ENCODE measurements at places on chromosomes 12 and 14.

- DNase-seq, result no peak
Observed at GRCh38 chr12:13253966-13254760, 57.6 kb downstream of the EMP1 start.

GRCh38 chr12:49342066-49342913 is 4.4 kb upstream of the DNAJC22 start:
- peak; percentile 91 for DNase-seq

- no peak for DNase-seq
Observed at GRCh38 chr12:27303139-27304111, 29.2 kb upstream of the BMAL2 start.

DNA sequence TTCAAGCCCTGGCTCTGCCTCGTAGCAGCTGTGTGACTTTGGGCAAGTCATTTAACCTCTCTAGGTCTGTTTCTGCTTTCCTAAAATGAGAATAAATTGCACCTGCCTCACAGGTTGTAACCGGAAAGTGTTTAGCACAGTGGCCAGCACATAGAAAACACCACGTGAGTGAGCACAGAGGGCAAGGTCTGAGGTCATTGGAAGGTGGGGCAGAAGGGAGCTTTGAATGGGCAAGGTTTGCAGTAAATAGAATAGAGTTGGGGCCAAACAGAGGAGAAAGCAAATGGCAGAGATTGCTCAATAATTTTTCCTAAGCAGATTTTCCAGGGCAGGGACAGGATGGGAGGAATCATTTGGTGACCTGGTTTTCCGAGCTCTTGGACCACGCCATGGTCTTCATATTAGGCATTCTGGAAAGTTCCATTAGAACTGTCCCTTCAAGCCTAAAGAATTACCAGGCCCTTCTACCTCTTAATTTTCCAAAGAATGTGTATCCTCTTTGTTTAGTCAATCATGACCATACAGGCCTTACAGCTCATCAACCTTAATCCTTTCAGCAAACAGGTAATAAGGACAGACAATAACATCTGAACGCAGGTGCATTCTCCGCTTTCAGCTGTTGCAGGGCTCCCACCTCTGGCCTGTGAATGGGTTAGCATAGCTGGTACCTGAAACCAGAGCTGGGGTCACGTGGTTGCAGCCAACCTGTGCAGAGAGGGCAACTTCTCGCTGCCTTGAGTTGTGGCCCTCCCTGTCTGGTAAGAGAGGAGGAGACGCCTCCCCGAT is 53.8 kb downstream of the VWF start:
- DNase-seq, result no peak

- DNase-seq, result no peak
Observed at GRCh38 chr14:44620121-44621019, 113.3 kb upstream of the FSCB start.

DNA sequence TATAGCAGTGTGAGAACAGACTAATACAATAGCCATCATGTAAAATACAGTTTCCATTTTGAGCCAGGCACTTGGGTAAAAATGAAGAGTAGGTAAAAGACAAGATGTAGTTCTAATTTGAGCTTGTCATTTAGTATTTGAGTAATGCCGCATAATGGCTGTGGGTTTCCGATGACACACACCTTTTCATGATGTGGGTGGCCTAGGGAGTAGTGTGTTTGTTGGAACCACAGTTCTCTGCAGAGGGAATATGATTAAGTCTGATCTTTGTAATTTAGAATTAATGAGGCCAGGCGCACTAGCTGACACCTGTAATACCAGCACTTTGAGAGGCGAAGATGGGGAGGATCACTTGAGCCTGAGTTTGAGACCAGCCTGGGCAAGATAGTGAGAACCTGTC is 61.8 kb downstream of the RCOR1 start:
- peak; percentile 24 for DNase-seq

DNA sequence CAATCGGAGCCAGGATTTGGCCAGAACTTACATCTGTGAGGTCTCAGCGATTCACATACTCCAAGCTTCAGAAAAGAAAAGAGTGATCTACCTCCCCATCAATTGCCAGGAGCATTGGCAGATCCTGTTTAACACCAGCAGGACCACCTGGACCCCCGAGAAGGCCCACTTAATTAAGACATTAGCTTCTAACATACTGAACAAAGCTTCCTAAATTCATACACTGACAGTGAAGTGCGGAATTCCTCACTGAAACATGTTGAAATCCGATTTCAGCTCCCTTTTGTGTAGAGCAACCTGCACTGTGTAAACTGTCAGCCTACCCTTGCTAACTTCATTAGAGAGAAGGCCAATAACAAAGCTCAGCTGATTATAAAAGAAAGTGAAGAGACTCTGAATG is 274.0 kb downstream of the NOVA1 start:
- no peak for DNase-seq

- no peak for DNase-seq
Observed at GRCh38 chr14:32474478-32475195, 145.5 kb downstream of the AKAP6 start.

DNA sequence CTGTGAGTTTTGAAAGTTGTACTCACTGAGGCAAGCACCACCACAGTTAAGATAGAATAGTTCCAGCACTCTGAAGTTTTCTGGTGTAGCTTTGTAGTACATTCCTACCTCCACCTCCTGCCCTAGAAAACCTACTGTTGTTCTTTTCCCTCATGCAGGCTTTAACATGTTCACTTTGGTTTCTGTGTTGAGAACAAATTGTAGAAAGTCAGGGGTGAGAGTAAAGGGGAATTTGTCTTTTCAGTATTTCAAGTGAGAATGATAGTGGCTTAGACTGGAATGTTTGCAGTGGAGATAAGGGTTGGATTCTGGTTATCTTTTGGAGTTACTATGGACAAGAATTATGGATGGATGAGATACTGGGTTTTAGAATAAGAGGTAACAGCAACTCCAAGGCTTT is 67.2 kb downstream of the AEBP2 start:
- DNase-seq, result no peak

GRCh38 chr14:105487449-105487985 is 831 bp downstream of the CRIP1 start:
- DNase-seq, result peak; percentile 74

- DNase-seq, result peak; percentile 34
Observed at GRCh38 chr14:59055439-59056045, 132.9 kb upstream of the DAAM1 start.

GRCh38 chr12:87274594-87275245 is 754.5 kb downstream of the C12orf50 start:
- DNase-seq, result peak; percentile 2

GRCh38 chr12:110733900-110734299 is 8.8 kb downstream of the PPP1CC start:
- no peak for DNase-seq

DNA sequence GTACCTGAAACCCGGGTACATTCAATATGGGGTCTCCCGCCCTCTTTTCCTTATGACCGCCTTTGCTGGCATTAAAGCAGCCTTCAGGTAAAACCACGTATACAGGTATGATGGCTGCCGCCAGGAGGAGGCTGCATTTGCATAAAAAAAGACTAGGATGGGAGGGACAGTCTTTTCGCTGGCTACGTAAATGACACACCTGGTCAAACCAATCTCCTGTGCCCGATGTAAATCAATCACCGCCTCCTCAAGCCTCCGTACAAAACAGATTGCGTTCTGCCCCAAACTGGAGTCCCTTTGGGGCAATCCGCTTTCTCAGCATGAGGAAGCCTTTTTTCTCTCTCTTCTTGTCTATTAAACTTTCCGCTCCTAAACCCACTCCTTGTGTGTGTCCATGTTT is 8.1 kb upstream of the ALDH1L2 start:
- DNase-seq, result no peak

DNA sequence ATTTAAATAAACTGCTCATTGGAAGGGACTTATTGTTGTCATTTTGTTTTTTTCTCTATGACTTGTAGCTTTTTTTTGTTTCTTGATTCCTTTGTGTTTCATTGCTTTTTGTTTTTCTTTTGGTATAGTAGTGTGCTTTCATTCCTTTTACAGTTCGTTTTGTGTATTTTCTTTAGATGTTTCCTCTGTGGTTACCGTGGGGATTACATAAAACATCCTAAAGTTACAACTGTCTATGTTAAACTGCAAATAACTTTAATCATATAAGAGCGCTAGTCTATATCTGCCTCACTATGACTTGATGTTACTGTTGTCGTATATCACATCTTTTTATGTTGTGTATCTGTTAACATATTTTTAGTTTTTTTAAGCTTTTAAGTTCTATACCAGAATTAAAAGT is 86.9 kb downstream of the ATF7IP start:
- no peak for DNase-seq

DNA sequence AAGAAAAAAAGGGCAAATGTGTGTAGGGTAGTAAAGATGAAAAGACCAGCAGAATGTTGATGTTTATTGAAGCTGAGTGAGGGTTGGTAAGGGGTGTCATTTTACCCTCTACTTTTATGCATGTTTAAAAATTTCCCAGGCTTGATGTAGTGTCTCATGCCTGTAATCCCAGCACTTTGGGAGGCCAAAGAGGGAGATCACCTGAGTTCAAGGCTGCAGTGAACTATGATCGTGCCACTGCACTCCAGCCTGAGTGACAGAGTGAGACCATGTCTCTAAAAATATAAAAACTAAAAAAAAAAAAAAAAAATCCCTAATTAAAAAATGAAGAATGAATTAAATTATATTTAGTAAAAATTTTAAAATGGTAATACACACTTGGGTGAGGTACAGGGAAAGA is 8.5 kb downstream of the SEL1L start:
- no peak for DNase-seq

- DNase-seq, result no peak
Observed at GRCh38 chr12:125797421-125798175, 732.4 kb downstream of the AACS start.

DNA sequence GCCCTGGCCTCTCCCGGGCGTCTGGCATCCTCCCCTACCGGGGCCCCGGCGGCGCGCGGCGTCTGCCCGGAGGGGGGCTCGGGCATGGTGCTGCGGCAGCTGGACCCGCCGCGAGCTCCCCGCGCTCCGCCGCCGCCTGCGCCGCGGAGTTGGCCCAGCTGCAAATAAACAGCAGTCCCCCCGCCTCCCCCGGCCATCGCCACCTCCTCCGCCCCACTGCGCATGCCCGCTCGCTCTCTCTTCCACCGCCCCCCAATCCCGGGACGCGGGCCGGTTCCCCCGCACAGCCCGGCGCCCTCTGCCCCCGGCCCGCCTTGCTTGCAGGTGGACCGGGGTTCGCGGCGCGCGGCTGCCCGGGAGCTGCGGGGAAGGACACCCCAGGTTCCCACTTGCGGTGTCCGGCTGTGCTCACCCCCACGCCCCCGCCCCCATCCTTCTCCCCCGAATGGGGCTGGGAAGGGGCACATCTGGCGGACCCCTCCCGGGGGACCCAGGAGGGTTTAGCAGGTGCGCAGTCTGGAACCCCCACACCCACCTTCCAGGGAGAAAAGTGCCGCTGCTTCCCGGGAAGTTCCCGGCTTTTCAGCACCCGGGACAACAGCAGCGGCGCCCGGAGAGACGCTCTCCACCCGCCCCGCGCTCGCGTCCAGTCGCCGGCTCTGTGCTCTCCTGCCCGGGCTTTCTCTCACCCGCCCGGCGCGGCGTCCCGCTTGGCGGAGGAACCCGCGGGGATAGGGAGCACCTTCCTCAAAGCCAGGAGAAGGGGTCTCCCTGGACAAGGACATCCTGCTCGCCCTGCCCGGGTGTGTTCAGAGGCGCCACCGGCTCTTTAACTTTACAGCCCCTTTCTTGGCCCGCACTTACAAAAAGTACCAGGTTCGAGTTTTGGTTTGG is at the start of gene TMTC1:
Gene TMTC1 (minus strand): TSS at position 170 of the 894 bp plus-strand sequence. CDS start 191 bp downstream, outside the sequence.
- peak; percentile 3 for DNase-seq

DNA sequence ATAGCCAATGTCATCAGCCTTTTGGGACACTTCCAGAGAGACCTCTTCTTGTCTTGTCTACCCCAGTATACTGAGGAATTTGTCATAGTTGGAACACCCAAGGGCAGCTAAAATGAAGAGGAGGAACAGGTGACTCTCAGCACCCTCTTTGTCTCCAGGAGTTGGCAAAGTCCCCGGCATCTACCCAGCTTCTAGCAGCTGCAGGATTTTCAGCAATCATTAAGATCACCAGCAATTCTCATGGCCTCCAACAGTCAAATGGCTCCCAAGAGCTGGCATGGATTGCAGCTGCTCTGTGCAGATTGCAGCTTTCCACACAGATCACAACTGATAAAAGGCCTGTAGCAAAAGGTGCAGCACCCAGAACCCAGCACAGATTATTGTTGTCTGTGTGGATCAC is 32.9 kb downstream of the RERGL start:
- no peak for DNase-seq

DNA sequence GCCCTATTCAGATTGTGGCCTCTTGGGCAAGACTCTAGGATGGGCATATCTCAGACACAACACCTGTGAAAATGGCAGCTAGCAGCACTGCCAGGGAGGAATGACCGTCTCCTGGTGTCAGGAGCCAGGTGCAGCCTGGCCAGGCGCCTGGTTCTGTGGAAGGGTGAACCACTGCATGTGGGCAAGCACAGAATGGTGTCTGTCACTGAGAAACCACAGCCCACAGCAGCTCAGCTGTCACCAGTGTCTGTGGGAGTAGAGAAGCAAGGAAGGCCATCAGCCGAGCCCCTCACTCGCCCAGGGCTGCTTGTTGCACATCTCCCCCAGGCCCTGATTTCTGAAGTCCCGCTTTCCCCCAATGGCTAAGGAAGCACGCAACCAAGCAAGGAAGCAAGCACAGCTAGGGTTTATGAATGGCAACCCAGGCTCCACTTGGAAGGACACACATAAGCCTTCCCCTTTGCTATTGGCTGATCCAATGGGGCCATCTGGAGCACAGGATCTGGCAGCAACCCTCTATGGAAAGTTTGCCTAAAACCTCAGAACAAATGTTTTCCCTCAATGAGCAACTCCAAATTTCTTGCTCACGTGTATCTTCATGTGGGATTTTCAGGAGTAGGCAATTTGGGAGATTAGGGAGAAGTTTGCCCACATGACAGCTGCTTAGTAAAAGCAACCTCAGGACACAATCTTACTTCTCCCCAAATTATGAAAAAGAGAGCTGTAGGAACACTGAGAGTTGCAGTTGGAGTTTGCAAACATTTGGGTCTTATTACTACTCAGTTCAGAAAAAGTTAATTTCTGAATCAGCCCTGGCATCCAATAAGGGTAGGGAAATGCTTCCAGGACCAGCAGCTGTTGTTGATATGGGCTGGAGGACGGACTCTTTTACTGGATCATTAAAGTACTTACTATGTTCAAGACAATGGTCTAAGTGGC is 44.7 kb downstream of the GPHB5 start:
- DNase-seq, result no peak

- DNase-seq, result no peak
Observed at GRCh38 chr12:74917743-74918142, 291.9 kb downstream of the KCNC2 start.

GRCh38 chr14:58697266-58697929 is 59.6 kb downstream of the DACT1 start:
- no peak for DNase-seq

- no peak for DNase-seq
Observed at GRCh38 chr12:6697584-6698351, 2.8 kb downstream of the PIANP start.

- no peak for DNase-seq
Observed at GRCh38 chr12:26953447-26953846, 15.2 kb downstream of the FGFR1OP2 start.
